ENCODE measurements at places on chromosomes 1 and 21.
A peak's percentile ranks its signal among the peaks of the same experiment; 100 is the strongest.

DNA sequence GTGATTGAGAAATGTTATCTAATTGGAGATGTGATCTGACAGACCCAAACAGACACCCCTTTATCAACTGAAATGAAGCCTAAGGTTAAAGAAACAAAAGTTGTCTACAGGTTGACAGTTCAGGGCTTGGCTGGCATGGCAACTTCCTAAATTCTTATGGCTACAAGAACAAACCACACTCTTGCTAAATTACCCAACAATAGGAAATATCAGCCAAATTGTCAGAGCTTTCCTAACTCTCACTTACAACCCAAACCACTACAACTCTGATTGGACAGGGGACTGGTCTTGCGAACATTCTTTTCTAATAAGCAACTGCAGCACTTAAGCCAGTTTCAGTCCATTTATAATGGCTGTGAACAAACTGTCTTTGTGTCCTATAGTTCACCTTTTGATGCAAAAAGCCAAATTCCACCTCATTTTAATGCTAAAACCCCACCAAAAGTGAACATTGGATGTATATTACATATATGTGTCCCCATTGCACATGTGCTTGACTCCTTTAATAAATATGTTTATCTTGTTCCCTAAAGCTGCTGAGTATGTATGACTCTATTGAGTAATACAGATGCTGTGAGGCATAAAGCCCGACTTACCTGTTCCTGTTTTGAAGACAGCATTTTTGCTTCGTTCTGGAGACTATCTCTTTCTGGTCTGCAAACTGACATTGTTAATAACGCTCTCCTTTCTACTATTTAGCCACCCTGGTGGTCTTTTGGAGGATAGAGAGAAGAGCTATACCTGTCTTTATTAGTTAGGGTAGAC is 101.3 kb upstream of the HMCN1 start:
- no peak for DNase-seq

DNA sequence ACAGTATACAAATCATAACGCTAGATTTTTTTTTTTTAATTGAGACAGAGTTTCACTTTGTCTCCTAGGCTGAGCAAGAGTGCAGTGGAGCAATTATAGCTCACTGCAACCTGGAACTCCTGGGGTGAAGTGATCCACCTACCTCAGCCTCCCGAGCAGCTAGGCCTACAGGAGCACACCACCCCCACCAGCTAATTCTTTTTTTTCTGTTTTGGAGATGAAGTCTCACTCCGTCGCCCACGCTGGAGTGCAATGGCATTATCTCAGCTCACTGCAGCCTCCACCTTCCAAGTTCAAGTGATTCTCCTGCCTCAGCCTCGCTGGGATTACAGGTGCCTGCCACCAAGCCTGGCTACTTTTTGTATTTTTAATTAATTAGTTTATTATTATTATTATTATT is 21.3 kb downstream of the NPR1 start:
- no peak for DNase-seq

- DNase-seq: no peak
These were observed 2.7 kb upstream of the VANGL2 start for GRCh38 chr1:160397651-160398050.

DNA sequence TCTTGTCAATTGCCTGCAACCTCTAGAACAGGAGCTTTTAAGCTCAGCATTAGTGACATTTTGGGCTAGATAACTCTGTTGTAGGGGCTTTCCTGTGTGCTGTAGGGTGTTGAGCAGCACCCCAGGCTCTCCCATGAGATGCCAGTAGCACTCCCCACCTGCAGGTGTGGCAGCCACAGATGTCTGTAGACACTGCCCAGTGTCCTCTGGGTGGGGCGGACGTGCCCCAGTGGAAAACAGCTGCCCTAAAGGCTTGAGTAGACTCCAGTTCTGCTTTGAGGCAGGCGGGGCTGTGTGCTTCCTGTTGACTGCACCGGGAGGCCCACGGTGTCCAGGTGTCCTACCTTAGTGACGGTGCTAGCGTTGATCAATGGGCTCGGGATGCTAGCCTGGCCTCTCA is 16.9 kb upstream of the PWP2 start:
- DNase-seq: no peak

GRCh38 chr1:110152133-110152785 is 2.0 kb downstream of the SLC6A17 start:
- no peak for DNase-seq

DNA sequence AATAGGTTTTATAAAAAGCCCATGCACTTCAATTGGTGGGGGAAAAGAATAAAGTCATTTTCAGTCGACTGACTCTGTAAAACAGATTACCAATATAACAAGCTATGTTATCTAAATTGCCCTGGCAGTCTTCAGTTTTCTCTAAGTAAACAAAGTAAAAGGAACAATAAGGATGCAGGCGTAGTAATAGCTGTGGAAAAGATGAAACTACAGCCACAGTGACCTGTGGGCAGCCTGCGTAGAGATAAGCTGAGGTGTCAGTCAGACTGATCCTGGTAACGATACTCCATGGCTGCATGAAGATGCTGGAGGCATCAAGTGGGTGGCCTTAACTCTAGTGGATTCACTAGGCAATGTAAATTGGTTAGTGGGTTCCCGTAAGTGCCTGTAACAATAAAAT is 29.3 kb downstream of the CLCC1 start:
- DNase-seq: no peak

GRCh38 chr21:17903029-17903806 is 84.1 kb upstream of the C21orf91 start:
- peak; percentile 75 for DNase-seq

GRCh38 chr1:211892577-211892976 is 62.0 kb upstream of the LPGAT1 start:
- DNase-seq: no peak

- DNase-seq: no peak
These were observed 207.1 kb upstream of the SGIP1 start for GRCh38 chr1:66326867-66327266.

DNA sequence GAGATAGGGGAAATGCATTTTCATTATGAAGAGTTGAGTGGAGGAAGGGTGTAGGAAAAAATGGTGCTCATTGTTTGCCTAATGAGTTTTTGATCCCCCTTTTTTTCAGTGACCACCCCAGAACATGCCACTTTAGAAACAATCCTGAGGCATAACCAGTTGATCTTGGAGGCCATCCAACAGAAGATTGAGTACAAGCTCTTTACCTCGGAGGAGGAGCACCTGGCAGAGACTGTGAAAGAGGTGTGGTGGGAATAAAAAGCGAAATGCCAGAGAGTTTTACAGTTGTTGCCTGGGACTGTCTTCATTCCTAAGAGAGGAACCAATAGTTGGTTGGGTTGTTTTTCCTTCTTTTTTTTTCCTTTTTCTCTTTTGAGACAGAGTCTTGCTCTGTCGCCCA is 54.3 kb upstream of the EPHA8 start:
- DNase-seq: no peak

DNA sequence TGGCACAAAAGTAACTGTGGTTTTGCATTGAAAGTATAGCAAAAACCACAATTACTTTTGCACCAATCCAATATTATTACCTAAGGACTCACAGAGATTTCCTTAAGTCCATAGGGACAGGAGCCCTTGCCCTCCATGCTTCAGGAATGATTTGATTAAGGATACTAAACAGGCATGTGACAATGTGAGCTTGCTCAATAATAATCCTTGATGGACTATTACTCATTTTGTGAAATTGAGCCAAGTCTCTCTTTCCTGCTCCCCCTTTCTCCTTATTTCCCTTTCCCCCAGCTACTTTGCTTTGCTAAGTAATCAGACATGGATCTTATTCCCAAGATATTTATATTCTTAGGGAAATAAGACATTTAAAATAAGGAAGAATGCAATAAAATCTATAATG is 21.6 kb upstream of the RGL1 start:
- no peak for DNase-seq

- DNase-seq: no peak
These were observed 37.3 kb upstream of the KAZN start for GRCh38 chr1:14561014-14561693.

- DNase-seq: no peak
These were observed 97.4 kb upstream of the GFI1 start for GRCh38 chr1:92583821-92584760.

Measured in globus pallidus (tissue), 1 donor.